ENCODE measurements at places on chromosomes 13 and 19.

- no peak for DNase-seq
Observed at GRCh38 chr13:113875429-113875815, 11.5 kb upstream of the GAS6 start.

DNA sequence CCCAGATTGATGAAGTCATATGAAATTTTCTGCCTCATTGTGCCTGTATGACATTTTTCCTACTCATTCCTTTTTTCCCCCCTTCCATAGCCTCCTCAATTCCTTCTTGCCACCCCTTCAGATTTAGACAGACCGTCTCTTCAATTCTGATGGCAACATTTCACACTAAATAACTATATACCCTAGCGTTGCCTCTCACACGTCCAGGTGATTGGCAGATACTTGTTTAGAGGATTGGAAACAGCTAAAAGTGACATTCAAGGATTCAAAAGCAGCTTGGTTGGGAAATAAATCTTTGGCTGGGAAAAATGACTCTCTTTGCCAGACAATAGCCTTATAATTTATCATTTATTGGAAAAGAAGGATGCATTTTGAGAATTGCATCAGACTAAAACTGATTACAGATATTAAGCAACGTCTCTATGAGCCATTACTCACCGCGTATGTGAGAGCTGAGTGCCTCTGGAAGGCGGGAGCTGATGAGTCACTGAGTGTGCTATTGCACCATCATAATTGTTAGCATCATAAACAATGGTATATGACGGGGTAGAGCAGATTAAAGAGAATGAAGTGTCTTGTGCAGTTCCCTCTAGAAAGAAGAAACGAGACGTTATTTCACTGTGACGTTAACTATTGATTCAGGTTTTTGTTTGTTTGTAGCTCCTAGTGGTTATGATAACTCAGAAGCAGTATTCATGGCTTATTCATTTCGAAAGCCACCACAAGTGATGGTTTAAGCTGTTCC lies 61.1 kb upstream of the FAM216B start:
- DNase-seq: no peak

DNA sequence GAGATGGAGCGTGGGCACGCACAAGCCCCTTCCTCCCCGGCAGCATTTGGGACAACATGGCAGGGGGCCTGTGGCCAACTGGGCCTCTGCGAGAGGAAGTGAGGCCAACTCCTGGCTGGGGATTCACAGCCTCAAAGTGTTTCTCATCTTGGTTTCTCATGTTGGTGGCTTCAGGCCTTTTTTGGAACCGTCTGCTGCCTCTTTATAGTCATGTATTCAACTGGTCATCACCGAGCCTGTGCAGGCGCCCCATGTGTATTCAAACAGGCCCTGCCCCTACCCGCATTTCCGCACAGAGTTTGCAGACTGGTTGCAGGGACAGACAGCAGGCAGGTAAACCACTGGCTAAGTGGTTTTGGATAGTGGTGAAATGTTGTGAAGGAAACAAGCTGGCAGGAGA lies 17.3 kb upstream of the RELB start:
- DNase-seq: no peak

DNA sequence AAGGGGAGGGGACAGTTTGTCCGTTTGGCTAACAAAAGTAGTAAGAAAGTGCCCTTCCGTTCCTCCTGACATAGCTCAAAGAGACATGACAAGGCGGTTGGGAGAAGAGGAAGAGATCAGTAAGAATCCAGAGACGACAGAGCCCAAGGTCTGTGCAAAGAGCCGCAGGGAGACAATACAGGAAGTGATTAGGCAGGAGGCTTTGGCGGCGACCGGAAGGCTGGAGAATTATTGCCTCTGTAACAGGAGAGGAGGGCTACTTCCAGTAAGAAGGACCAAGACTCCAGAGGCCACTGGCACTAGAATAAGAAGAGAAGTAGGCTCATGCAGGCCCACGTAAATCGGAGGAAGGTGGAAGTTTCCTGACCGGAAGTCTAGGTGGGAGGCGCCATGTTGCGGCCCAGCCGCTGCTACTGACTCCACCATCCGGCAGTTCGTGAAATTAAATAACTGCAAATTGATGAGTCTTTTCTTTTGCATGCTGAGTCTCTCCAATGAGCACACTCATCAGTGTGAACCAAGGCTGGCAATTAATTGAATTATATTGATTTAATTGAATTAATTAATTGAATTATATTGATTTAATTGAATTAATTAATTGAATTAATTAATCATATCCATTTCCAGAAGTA lies 9.9 kb downstream of the RFX2 start:
- no peak for DNase-seq
